Myocyte (in vitro differentiated cells): ENCODE measurements at places on chromosomes 7 and 10. TPM values are rescaled to one million over a fixed set of nuclear protein-coding genes. Genes with fewer than 3 reads are reported as not detected.

- peak; percentile 68 for DNase-seq
Measured at GRCh38 chr10:9209105-9209798, 1154.8 kb downstream of the GATA3 start.

- no peak for DNase-seq
Measured at GRCh38 chr10:123417414-123417813, 248.7 kb upstream of the GPR26 start.

GRCh38 chr7:159068893-159069448, 75.7 kb downstream of the VIPR2 start:
- no peak for DNase-seq

GRCh38 chr10:102653060-102653459, 8.8 kb downstream of the TRIM8 start:
- no peak for DNase-seq

DNA sequence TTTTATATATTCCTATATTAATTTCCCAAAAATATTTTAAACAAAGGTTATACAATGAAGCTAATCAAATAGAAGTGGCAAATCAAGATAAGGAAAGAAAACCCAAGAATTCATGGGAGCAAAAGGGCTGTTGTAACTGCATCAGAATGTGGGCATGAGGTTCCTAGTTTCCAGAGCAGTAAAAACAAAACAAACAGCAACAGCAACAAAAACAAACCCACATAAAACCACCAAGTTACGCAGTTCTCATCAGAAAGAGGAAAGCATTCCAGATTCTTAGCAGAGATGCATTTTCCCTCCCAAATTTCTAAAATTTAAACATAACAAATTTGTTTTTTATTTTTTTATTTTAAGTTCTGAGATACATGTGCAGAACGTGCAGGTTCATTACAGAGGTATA, 34.8 kb upstream of the MSMB start:
- no peak for DNase-seq

DNA sequence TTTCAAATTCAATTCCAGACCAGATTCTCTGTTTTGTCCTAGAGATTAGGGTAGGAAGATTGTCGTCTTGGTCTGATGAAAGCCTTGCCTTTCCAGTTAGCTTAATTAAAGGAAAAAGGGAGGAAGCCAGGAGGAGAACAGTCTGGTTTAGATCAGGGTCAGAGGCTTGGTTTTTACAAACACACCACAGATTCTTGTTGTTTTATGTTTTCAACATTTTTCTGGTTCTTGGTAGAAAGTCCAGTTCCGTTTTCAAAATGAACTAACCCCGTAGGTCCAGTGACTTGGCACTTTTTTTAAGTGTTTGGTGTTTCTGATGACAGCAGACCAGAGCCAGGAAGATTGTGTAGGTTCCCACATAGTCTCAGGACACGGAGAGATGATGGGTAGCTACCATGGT, 167.1 kb upstream of the INHBA start:
- no peak for DNase-seq

DNA sequence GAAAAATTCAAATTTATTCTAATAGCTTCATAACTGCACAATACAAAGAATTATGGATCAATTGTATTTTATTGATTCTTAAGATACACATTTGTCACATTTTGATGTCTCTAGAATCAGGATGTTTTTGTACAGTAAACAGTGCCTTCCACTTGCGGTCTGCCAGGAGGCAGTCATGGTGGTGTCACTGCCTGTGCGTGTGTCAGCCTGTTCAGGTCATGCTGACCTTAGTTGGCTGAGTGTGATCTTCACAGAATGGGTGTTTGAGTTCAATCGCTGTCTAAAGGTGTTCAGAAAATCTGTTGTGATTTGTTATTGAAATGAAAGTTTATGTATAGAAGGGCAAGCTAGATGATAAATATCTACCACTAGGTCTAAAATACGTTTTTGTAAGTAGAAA, 20.7 kb downstream of the SEC61A2 start:
- no peak for DNase-seq

DNA sequence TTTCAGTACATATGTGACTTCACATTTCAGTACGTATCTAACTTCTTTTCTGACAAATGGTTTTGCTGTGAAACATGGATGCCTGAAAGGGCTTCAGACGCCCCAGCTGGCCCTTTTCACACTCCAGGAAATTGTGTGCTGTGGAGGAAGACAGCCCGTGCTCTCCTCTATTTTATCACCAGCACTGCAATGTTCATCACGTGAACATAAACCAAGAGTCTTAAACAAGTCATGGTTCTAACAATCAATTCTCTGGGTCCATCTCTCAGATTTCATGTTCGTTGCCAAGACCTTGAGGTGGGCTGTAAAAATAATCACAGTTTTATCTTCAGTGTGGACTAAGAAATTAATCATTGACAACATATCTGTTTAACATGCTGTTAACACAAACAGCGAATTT, 141.2 kb downstream of the WDR37 start:
- no peak for DNase-seq

DNA sequence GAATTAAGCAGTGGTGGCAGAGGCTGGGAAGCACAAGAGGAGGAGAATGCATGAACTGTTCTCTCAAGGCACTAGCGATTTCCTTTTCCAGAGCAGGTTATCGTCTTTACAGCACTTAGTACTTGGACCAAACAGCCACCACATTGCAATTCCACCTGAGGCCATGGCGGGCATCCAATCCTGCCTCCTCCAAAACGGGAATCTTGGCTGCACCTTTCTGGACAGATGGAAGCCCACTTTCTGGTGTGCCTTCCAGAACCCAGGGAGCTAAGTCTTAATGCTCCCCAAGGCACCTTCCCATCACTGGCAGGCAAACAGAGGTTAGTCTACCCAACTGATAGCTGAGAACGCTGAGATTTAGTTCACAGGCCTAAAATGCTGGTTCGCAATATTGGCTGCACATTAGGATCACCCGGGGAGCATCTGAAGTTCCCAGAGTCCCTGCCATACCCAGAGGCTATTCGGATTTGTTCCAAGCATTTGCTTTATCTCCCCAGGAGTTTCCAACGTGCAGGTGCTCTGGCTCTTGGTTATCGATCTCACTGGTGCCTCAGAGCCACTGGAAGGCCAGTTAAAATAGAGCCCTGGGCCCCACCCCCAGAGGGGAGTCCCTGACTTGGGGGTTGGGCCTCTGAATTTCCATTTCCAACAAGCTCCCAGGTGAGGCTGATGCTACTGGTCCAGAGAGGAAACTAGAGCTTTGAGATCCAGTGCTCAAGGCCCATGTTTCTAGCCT, 62.2 kb downstream of the KCNMA1 start:
- no peak for DNase-seq

DNA sequence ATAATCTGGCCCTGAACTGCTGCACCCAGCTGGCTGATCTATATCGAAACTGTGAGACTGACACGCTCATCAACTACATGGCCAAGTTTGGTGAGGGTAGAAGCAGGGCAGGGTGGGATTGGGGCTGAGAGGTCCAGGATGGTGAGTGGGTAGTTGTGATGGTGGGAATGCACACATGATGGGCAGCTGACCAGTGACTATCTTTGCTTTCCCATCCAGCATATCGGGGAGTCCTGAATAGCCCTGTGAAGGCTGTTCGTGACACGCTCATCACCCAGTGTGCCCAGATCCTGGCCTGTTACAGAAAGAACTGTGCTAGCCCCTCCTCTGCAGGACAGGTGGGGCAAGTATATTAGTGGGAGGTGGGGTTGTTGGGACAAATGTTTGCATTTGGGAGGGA, 12.5 kb upstream of the CHCHD1 start:
- no peak for DNase-seq

- no peak for DNase-seq
Measured at GRCh38 chr10:75793848-75794247, 362.4 kb downstream of the LRMDA start.

- no peak for DNase-seq
Measured at GRCh38 chr10:2791774-2792443, 275.4 kb upstream of the PFKP start.

- no peak for DNase-seq
Measured at GRCh38 chr7:116920359-116920758, 32.9 kb upstream of the ST7 start.

- no peak for DNase-seq
Measured at GRCh38 chr7:139044813-139045794, 9.3 kb upstream of the ZC3HAV1L start.

DNA sequence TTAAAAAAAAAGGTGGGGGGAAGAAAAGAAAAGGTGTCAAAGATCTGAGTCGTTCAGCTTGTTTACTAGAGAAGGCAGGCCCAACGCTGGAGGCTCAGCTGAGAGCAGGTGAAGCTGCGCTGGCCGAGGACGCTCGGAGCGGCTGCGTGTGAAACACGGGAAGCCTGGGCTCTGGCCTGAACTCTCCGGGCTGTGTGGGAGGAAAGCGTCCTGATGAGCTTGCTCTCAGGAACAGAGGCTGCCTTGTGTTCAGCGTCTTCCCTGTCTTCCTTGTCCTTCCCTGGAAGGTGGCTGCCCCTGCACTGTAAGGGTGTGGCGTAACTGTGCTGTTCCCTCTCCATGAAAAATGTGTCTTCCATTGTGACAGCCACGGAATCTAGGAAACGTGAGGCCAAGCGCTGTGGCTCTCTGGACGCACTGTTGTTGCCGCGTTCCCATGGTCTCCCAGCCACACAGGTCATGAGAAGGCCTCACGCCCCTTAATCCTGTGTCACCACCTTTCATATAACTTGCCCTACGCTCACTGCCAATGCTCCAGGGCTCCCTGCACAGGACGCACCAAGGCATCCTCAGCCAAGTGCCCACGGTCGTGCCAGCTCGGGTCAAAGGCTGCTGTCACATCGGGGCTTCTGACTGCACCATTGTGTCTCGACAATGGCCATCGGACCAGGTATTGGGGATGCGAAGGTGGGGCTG, 15.8 kb downstream of the IL15RA start:
- DNase-seq = no peak

- no peak for DNase-seq
Measured at GRCh38 chr10:1498746-1499358, 238.5 kb downstream of the ADARB2 start.

- no peak for DNase-seq
Measured at GRCh38 chr10:108203905-108204527, 1039.5 kb upstream of the SORCS1 start.

DNA sequence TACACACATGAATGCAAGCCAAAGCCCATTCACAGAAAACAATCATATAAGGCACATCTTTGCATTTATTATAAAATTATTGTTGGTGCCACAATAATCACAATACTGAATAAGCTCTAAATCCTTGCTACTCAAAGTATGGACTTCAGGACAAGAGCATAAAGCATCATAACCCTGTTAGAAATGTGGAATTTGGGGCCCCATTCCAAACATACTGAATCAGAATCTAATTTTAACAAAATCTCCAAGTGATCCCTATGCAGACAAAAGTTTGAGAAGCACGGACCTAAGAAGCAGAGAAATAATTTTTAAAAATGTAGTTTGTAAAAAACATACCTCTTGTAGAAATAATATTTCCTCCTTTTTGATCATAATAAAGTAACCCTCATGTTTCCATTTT, 199.2 kb downstream of the IMMP2L start:
- DNase-seq = peak; percentile 64

DNA sequence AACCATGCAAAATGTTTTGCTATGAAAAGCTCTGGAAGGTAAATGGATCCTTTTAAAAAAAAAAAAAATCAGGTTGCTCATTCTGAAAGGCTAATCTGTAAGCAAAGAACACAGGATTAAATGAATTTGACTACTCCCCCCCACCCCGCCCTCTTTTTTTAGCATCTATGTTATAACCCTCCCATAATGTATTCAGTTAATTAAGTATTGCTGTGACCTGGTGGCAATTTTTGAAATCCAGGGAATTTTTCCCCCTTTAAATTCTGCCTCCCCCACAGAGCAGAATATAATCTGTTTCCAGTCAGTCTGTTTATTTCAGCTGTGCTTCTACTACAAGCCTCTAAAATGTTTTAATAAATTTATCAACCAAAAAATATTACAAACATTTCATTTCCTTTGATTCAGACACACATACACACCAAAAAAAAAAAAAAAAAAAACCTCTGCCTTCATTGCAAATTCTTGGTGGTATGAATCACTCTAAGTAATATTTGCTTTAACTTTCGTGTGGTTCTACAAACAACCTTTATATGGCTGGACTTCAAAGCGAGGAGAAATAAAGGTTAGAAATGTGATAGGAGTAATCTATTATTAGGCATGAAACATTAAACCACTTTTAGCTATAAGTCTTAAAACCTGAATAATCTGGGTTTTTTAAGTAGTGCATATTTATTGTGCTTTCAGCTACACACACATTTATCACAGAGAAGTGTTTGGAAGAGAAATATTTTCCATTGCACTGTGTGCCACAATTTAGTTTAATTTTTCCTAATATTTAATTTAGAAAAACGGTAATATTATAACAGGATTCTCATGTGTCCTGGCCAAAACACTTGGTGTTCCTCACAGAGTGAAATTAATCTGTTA, 64.4 kb upstream of the ARID5B start:
- DNase-seq = peak; percentile 50

- no peak for DNase-seq
Measured at GRCh38 chr7:52257890-52258289, 777.5 kb upstream of the POM121L12 start.

GRCh38 chr10:3687510-3688081, 97.4 kb downstream of the KLF6 start:
- no peak for DNase-seq

DNA sequence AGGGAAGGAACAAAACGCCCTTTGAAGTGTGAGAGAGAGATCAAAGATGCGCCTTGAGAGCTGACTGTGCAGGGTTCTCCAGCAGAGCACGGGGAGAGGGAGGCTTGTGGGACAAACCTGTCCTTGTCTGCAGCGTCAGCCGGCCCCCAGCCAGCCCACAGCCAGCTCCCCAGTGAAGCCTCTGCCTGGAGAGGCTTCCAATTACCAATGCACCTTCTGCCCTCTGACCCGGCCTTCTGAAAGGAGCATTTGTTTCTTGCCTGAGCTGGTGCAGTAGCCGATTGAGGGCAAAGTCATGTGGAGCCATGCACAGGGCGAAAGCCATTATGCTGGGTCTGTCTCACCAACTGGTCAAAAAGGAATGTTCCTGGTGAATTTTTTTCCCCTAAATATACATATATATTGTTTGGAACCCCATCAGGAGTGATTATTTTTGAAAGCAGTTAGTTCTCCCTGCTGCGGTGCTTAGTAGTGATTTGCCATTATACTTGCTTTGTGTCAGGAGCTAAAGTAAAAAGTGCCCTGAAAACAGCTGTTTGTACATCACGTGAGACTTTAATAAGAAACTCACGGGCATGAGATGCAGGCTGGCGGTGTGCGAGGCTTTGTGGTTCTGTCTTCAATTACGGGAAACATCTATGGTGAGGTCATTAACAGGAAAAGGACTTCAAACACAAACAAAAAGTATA, 268.6 kb downstream of the KLF6 start:
- DNase-seq = no peak

DNA sequence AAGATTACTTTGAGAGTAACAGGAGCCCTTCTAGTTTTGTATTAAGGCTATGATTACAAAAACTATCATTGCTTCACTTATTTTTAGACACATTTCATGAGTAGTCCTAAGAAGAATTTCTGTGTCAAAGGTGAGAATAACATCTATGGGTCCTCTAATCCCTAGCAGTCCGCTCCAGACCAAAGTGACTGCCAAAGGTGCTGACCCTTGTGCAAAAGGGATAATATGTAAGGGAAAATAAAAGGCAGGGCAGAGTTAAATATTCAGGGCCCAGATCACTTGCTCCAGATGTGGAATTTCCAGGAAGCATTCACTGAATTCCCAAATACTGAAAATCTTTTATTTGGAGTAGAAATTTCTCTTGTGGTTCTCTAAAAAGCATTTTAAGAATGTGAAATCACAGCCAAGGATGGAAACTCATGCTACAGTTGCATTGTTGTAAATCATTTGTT, 29.3 kb downstream of the RHOBTB1 start:
- peak; percentile 83 for DNase-seq

USP6NL gene
- total RNA-seq = 6.0 and 6.5 TPM in 2 replicates

SRI gene
- total RNA-seq = 42.2 and 49.4 TPM in 2 replicates

POP7 gene
- 36.2 and 46.9 TPM in 2 replicates for total RNA-seq

ADAM12 gene
- 14.4 and 15.5 TPM in 2 replicates for total RNA-seq

TCTN3 gene
- total RNA-seq = 33.9 and 35.4 TPM in 2 replicates
